ENCODE measurements at places on chromosomes 16 and 17.

DNA sequence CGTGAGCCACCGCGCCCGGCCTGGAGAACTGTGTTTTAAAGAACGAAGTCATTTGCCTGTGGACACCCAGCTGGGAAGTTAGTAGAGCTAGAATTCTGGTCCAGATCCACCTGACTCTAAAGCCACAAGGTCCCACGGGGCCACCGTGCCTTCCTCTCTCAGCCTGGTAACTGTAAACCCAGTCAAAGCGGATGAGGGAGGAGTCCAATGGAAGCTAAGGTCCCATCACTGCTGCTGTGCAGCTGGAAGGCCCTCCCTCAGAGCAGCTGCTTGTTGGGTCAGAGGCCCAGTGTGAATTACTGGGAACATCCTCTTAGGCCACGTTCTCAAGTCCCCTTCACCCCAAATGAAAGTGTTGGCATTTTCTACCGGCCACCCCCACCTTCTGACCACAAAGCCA is 48.8 kb upstream of the CACNG5 start:
- H3K27me3 ChIP-seq, result no peaks in the 10 kb centered on the region
- no peak overlapping the region for H3K27ac ChIP-seq
- no peak for DNase-seq
- no peak overlapping the region for H3K4me3 ChIP-seq
- no peaks in the 10 kb centered on the region for H3K36me3 ChIP-seq
- H3K4me1 ChIP-seq, result no peaks in the 10 kb centered on the region

GRCh38 chr17:81309140-81309858 is 14.2 kb upstream of the SLC38A10 start:
- DNase-seq, result peak; percentile 96
- H3K4me3 ChIP-seq, result peak overlapping the region; percentile 29
- H3K27ac ChIP-seq, result peak overlapping the region; percentile 84
- H3K4me1 ChIP-seq, result peaks cover 9% of the 10 kb centered on the region
- H3K27me3 ChIP-seq, result no peaks in the 10 kb centered on the region
- no peaks in the 10 kb centered on the region for H3K36me3 ChIP-seq

GRCh38 chr17:39104657-39105056 is 46.8 kb downstream of the PLXDC1 start:
- DNase-seq, result no peak
- H3K27ac ChIP-seq, result no peak overlapping the region
- H3K4me3 ChIP-seq, result no peak overlapping the region
- H3K36me3 ChIP-seq, result no peaks in the 10 kb centered on the region
- H3K4me1 ChIP-seq, result no peaks in the 10 kb centered on the region

DNA sequence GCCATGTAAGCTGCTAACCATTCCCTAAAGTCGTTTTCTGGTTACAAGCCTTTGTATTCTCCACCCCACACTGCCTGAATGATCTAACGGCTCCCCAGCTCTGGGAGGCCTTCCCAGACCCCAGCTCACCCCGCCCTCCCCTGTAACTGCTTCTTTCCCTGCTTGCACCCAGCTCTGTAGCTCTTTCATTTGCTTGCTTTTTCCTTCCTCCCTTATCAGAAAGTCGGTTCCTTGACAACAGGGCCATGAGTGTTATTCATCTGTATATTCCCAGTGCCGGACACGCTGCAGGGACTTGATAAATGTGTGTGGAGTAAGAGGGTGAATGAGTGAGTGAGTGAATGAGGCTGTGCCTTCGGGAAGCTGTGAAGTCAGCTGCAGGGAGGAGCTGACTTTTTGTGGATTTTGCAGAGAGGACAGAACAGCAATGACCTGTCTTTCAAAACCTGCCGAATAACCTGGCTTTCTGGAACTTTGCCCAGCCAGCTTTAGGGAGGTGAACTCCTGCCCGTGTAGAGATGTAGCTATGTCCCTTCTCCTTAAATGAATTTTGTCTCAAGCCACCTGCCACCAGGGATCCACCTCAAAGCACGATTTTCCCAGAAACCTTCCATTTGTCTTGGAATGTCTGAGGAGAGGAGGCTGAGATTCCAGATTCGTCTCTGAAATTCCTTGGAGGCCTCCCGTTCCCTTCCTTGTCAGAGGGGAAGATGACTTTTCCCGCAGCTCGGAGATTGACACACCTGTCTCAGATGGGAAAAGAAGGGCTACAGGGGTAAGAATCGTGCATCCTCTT is 20.0 kb upstream of the CACNG4 start:
- no peak for DNase-seq
- no peaks in the 10 kb centered on the region for H3K36me3 ChIP-seq
- H3K27ac ChIP-seq, result no peak overlapping the region
- H3K4me1 ChIP-seq, result no peaks in the 10 kb centered on the region
- peaks cover 36% of the 10 kb centered on the region for H3K27me3 ChIP-seq
- no peak overlapping the region for H3K4me3 ChIP-seq

DNA sequence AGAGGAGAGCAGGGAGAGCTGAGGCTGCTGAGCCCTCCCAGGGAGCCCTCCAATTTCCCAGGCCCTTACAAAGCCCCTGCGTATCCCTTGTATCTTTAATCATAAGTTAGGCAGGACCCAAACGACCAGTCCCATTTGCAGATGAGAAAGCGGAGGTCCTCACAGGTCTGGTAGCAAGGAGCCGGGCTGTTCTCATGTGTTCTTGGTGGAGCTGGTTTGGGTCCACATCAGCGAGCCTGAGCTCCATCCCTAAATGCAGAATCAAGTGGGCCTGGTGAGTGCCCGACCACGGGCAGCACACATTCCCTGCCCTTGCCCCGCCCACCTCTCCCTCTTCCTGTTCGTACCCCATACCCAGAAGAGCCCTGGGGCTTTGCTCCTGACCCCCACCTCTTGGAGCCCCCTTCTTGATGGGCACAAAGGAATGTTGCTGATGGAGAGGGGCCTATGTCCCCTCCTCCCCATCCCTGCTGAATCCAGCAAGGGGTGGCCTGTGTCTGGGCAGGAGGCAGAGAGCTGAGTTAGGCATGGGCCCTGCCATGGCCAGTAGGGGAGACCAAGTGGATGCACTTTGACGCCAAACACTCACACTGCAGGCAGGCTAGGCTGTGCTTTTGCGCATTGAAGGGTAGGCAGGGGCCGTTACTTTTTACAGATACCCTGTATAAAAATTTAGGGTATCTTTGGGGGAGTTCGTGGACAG is 18.3 kb upstream of the ADCY7 start:
- H3K4me3 ChIP-seq, result no peak overlapping the region
- peaks cover 28% of the 10 kb centered on the region for H3K4me1 ChIP-seq
- no peak for DNase-seq
- H3K36me3 ChIP-seq, result no peaks in the 10 kb centered on the region
- H3K27me3 ChIP-seq, result no peaks in the 10 kb centered on the region

All from transverse colon (tissue), 4 donors.